ENCODE measurements at places on chromosomes 7 and 10.

GRCh38 chr7:96026010-96026409, 253.7 kb downstream of the DYNC1I1 start:
- no peak for DNase-seq

DNA sequence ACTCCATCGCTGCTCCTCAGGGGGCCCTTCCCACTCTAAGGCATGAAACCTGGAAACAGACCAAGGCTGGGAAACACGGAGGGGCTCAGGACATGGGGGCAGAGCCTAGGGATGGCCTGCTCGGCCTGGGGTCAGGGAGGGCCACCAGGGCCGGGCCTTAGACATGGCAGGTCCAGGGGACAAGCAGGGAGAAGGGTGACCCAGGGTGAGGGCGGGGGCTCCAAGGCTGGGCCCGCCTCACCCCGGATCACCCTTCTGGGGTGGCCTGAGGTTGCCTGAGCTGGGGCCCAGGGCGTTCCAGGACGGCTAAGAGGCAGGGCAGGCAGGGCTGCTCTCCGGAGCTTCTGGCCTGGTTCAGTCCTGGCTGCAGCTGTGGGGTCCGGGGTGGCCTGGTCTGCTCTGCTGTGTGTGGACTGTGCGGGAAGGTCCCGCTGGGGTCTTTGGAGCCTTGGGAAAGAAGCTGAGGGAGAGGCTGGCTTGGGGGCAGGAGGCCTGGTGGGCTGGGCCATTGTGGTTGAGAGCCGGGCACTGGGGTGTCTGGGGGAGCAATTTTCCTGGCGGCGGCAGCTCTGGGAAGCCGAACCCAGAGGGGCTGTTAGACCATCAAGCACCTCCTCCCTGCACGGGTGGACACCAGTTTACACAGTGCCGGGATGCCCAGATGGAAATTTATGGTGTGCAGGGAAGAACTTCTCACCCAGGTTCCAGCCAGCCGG, 52.2 kb downstream of the UNCX start:
- no peak for DNase-seq

GRCh38 chr10:1378473-1378872, 322.3 kb downstream of the WDR37 start:
- DNase-seq: no peak

GRCh38 chr7:101138213-101138870, 11.4 kb downstream of the SERPINE1 start:
- DNase-seq: peak; percentile 97

GRCh38 chr7:4108951-4109350, 573.1 kb upstream of the FOXK1 start:
- DNase-seq: no peak

GRCh38 chr10:113552014-113552413, 839 bp upstream of the HABP2 start:
- no peak for DNase-seq

DNA sequence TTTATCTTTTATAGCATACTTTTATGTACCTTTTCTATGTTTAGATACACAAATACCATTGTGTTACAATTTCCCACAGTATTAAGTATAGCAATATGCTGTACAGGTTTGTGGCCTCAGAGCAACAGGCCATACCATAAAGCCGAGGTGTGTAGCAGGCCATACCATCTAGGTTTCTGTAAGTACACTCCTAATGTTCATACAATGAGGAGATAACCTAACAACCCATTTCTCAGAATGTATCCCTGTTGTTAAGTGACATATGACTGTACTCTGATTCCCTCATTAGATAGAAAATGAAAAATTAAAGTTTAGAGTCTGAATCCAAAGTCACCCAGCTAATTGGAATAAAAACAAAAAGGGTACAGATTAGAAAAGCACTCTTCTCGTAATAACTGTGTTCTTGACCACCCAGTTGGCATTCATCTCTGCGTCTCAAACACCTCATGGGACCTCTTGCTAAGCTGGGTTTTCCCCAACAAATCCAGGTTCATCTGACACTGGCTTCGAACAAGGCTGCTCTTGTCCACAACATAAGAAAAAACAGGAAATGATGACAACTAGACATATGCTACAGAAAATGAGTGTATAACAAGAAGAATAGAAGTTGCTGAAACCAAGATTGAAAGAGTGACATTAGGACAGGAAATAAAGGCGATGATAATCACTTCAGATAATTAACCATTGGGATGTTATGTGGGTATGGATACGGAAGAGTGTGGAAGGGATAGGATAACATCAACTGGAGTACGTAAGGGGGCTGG, 1.4 kb downstream of the NDUFB8 start:
- peak; percentile 12 for DNase-seq

GRCh38 chr7:28729281-28729680, 228.8 kb downstream of the TRIL start:
- peak; percentile 43 for DNase-seq

DNA sequence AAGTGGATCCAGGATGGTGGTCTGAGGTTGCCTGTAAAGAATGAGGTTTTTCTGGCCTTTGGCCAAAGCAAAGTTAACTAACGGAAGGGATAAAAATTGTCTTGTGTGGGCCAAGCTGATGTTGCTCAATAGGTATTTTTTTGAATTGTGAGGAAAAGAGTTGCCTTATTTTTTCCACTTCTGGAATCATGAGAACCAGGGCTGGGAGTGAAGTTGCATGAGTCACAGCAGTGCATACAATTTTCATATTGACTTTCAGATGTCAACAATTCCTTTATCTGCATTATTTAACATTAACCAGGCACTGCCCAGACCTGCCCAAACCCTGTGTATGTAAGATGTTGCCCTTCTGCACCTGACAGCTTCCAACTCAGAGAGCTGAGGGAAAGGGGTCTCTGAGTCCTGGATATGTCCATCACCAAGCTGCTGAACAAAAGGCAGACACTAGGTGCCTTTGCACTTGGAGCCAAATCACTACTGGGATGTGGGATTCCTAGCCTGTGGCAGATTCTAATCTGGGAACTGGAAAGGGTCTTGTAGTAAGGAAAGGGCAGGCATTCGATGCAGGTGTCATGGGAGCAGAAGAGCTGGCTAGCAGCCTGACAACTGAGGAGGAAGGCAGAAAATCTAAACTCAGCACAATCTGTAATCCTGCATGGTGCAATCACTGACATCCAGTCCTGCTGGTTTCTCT, 52.3 kb upstream of the SLC35B4 start:
- peak; percentile 92 for DNase-seq

DNA sequence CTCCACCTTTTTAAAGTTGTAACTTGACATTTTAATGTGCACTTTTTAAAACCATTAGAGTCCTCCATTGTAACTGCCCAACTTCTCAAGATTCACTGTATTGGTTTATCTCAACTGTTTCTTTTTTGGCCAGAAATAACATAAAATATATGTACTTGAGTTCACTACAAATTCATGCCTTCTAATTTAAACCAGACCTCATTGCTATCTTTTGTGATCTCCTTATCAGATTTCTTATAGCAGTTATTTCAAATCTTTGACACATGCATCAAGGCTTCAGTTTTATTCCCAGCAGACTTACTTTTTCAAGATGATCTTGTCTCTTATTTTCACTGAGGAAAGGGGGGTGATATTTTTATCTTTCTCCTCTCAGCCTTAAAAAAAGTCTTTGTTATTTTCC, 154.3 kb downstream of the PHF14 start:
- no peak for DNase-seq

- DNase-seq: no peak
Measured at GRCh38 chr7:79340212-79340611, 113.3 kb downstream of the MAGI2 start.

DNA sequence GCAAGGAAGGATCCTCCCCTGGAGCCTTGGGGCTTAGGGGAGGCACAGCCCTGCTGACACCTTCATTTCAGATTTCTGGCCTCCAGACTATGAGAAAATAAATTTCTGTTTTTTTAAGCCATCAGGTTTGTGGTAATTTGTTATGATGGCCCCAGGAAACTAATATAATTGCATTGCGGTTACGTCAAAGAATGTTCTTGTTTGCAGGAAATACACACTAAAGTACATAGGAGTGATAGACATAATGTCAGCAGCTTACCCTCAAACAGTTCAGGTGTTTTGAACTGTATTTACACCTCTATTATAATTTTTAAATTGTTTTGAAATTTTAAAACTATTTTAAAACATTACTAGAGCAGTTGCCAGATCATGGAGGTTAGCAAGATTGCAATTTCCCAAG, 12.6 kb upstream of the FHIP2A start:
- DNase-seq: no peak

DNA sequence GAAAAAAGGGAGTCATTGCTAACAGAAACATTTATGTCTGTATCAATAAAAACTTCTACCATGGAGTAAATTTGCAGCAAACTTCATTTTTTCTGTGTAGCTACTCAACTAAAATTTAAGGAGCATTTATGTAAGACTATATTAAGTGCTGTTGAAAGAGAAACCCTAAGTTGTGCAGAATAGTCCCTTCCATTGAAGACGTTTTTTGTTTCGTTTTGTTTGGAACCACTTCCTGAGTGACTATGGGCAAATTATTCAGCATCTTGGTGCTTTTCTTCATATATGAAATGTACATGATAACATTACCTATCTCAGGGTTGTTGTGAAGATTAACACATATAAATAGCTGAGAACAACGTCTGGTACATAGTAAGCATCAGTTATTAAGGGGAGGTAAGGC, 24.3 kb downstream of the SEM1 start:
- DNase-seq: no peak

GRCh38 chr7:82443036-82443546, 486 bp downstream of the CACNA2D1 start:
- peak; percentile 37 for DNase-seq

GRCh38 chr7:127877951-127878350, 153.3 kb downstream of the LRRC4 start:
- no peak for DNase-seq

- DNase-seq: peak; percentile 43
Measured at GRCh38 chr7:151309311-151309710, 32.3 kb upstream of the NUB1 start.

GRCh38 chr7:25615003-25615402, 386.7 kb upstream of the NPVF start:
- no peak for DNase-seq

DNA sequence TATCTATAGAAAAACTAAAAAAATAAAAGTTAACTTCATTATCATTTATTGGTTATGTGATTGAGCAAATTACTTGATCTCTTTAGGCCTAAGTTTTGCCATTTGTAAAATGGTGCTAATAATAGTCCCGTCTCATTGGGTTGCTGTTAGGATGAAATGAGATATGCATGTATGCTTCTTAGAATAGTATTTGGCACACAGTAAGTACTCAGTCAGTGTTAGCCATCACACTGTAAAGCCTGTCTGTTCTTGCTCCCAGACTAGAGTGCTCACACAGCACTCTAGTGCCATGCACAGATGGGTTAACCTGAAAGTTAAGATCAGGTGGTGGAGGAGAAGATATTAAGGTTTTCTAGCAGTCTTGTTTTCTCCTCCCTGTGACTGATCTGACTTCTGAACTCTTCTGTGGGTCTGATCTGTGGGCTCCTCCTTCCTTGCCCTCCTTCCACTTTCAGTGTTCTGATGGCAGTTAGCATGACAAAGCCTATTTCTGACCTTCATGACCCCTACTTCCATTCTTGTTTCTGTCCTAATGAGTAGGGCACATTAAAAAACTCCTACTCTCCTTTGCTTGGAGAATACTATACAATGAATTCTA, 167.5 kb downstream of the RNLS start:
- DNase-seq: no peak

- no peak for DNase-seq
Measured at GRCh38 chr10:103192089-103192450, 1.0 kb downstream of the NT5C2 start.

- no peak for DNase-seq
Measured at GRCh38 chr7:1252540-1253090, 19.9 kb downstream of the UNCX start.

DNA sequence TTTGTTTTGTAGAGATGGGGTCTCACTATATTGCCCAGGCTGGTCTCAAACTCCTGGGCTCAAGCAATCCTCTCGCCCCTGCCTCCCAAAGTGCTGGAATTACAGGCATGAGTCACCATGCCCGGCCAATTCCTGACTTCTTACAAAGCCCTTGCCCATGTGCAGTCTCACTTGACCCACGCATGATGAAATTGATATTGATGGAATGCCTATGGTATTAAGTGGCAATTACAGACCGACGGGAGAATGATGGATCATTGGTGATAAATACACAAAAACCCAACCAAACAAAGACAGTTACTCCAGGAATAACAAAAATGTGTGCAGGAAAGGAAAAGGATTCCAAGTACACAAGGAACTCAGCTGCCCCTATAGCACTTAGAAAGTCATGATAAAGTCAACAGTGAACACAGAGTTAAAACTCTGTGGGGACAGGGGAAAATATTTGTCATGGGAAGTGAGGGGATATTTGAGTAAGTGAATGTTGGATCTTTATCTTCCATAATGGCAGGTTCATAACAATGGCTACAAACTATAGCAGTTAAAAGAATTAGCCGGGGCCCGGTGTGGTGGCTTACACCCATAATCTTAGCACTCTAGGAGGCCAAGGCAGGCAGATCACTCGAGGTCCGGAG, 21.6 kb downstream of the HIP1 start:
- peak; percentile 54 for DNase-seq

DNA sequence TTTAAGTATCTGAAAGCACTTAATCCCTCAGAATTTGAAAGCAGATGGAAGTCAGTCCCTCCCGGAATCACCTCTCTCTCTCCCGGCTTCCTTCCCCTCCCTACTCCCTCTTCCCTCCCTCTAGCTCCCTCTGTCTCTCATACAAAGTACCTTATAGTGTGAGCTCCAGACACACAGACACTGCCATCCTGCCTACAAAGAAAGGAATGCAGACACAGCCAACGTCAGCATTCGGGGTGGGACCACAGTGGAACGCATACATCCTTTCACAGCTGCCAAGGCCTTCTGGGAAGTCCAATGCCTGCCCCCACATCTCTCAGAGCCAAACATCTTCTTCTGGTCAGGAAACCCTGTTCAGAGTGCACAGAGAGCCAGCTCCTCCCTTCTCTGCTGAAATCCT, 9.3 kb downstream of the NOD1 start:
- peak; percentile 90 for DNase-seq

- no peak for DNase-seq
Measured at GRCh38 chr7:122919643-122920181, 33.5 kb upstream of the CADPS2 start.

- DNase-seq: no peak
Measured at GRCh38 chr10:110457851-110458250, 39.9 kb upstream of the DUSP5 start.

DNA sequence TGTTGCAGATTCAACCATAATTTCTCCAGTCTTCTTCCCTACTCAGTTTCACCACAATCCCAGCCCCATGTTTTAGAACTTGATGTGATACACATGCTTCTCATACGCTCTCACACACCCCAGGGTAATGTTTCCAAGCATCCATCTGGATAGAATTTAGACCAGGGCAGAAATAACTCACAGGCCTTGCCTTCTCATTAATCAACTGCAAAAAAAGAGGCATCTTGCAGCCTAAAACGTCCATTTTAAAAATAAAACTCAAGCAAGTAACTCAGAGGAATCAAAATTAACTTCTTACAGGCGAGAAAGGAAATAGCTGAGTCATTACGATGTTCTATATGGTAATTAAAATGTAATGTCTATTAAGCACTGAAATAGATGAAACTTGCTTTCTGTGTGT, 127.2 kb upstream of the RSU1 start:
- no peak for DNase-seq

GRCh38 chr10:129929343-129930292, 34.5 kb downstream of the EBF3 start:
- DNase-seq: no peak
